Mesothelial cell of epicardium (in vitro differentiated cells): ENCODE measurements at places on chromosomes 7 and 10.
A peak's percentile ranks its signal among the peaks of the same experiment; 100 is the strongest.

- no peaks in the 10 kb centered on the region for H3K27me3 ChIP-seq
- peaks cover 1% of the 10 kb centered on the region for H3K36me3 ChIP-seq
- peaks cover 7% of the 10 kb centered on the region for H3K4me1 ChIP-seq
- H3K4me3 ChIP-seq: no peak overlapping the region
- no peak overlapping the region for H3K27ac ChIP-seq
These were observed 35.9 kb upstream of the MYL10 start for GRCh38 chr7:101664893-101665471.

- peaks cover 17% of the 10 kb centered on the region for H3K4me1 ChIP-seq
- H3K4me3 ChIP-seq: no peak overlapping the region
- no peak overlapping the region for H3K27ac ChIP-seq
- peaks cover 43% of the 10 kb centered on the region for H3K27me3 ChIP-seq
- no peak for DNase-seq
These were observed 56.5 kb upstream of the KDM7A start for GRCh38 chr7:140232957-140233917.

GRCh38 chr7:132309102-132309805, 267.0 kb downstream of the PLXNA4 start:
- H3K27ac ChIP-seq: no peak overlapping the region
- H3K4me1 ChIP-seq: peaks cover 5% of the 10 kb centered on the region
- no peak for DNase-seq
- H3K4me3 ChIP-seq: no peak overlapping the region
- peaks cover 78% of the 10 kb centered on the region for H3K27me3 ChIP-seq

GRCh38 chr7:80312139-80312661, 177.6 kb downstream of the GNAI1 start:
- H3K27me3 ChIP-seq: peaks cover 6% of the 10 kb centered on the region
- H3K4me3 ChIP-seq: no peak overlapping the region
- DNase-seq: no peak
- peak overlapping the region; percentile 87 for H3K27ac ChIP-seq
- no peaks in the 10 kb centered on the region for H3K36me3 ChIP-seq
- peaks cover 48% of the 10 kb centered on the region for H3K4me1 ChIP-seq

DNA sequence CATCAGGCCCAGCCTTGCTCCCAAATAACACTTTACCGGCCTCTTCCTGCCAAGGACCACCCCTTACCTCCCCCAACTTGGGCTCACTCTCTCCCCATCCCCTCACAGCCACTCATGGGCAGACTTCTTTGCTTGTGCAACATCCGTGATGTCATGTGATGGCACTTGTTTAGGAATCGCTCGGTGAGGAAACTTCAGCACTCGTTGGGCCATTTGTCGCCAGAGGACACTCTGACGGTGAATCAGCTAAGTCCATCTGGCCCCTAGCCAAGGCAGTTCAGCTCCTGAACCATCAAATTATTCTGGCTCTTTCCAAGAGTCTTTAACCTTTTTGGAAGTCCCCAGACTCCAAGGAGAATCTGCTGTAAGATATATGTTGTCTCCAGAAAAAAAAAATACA, 19.2 kb downstream of the BTBD16 start:
- DNase-seq: no peak
- peaks cover 6% of the 10 kb centered on the region for H3K4me1 ChIP-seq
- no peak overlapping the region for H3K27ac ChIP-seq
- no peaks in the 10 kb centered on the region for H3K27me3 ChIP-seq
- no peak overlapping the region for H3K4me3 ChIP-seq

DNA sequence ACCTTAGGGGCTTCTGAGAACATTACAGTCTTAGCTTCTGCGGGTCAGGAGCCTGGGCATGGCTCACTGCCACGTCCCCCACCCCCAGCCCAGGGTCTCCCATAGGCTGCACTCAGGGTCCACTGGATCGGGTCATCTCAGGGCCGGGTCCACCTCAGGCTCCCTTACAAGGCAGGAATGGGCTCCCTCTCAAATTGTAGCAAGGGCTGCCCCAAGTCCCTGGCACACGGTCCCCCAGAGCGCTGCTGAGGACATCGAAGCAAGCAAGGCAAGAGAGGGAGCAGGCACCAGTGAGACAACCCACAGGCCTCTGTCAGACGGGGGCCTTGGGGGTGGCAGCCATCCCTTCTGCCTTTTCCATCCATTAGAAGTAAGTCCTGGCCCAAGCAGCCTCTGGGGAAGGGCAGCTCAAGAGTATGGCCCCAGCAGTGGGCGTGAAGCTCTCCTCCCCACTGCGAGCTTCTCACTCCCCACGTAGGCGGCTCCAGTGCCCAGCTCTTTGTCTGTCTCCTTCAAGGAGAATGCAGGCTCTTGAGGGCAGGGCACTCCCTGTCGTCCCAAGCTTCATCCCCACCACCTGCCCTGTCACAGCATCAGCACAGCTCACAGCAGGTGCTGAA, 18.0 kb upstream of the RET start:
- H3K36me3 ChIP-seq: no peaks in the 10 kb centered on the region
- no peak for DNase-seq
- no peak overlapping the region for H3K4me3 ChIP-seq
- no peak overlapping the region for H3K27ac ChIP-seq
- peaks cover 4% of the 10 kb centered on the region for H3K4me1 ChIP-seq
